Activated CD8-positive, alpha-beta memory T cell treated with anti-CD3 and anti-CD28 coated beads, Interleukin-2, amount 10 ng/mL, durations not matched to agents 7 days and 5 days (primary cell): ENCODE measurements at places on chromosomes 2 and 18. TPM values are rescaled to one million over a fixed set of nuclear protein-coding genes. Genes with fewer than 3 reads are reported as not detected.
A peak's percentile ranks its signal among the peaks of the same experiment; 100 is the strongest.

Gene NR4A2
- total RNA-seq, result 14.8 TPM

Gene GPR45
- not detected for total RNA-seq

Gene SERPINB10
- total RNA-seq, result not detected

Gene COLEC12
- not detected for total RNA-seq

Gene AFF3
- 0.09 TPM for total RNA-seq

Gene ANKRD30BL
- not detected for total RNA-seq

Gene C1QL2
- total RNA-seq, result not detected

Gene SERPINB13
- not detected for total RNA-seq

Gene GBX2
- not detected for total RNA-seq

Gene ARHGAP28
- total RNA-seq, result not detected

Gene CD8B2
- total RNA-seq, result 7.0 TPM

Gene SLC9A4
- 0.18 TPM for total RNA-seq

DNA sequence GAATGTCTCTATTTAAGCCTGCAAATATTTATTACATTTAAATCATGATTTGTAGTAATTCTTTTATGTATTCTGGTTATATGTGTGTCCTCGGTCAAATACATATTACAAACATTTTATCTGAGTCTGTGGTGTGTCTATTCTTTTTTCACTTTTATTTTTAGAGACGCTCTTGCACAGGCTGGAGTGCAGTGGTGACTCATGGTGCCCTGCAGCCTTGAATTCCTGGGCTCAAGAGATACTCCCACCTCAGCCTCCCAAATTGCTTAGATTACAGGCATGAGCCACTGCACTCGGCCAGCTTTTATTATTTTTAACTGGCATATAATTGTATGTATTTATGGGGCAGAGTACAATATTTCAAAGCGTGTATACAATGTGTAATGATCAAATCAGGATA is 47.5 kb downstream of the ARID5A start:
- DNase-seq, result no peak

DNA sequence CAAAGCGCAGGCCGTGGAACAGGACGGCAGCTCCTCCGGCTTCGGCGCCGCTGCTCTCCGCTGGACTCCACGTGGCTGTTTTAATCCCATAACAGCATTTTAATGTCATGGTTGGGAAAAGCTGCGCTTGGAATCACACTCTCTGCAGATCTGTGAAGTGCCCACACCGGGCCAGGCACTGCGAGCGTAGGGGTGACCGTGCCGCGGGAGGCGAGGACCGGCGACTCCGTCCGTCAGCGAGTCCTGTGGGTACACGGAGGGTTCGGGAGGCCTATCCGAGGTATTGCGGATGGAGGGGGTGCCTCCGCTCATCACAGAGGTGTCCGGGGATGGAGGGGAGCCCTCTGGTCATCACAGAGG is 198.0 kb upstream of the SALL3 start:
- DNase-seq, result no peak

DNA sequence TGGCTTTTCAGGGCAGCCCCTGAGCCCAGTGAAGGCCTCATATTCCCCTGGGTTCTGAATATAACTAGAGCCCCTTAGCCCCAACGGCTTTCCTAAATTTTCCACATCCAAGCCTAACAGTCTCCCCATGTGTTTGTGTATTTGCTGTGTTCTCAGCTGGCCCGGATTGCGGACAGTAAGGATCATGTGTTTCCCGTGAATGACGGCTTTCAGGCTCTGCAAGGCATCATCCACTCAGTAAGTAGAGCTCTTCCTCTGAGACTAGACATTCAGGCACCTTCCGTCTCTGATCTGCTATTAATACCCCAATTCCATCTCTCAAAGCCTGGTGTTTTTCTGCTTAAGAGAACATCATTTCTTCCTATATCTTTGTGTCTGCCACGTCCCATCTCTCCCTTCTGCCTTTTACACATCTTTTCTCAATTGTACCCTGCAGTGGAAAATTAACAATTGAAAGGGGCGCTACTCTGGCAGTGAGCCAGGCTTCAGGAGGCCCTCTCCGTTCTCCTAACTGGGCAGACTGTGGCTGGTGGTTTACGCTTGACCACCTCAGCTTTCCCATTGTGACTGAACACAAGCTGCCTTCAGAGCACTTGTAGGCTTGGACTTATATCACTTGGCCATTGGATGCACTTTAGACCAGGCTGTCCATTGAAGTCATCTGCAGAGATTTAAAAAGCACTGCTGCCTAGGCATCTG is 64.4 kb downstream of the ANTXR1 start:
- DNase-seq, result no peak

GRCh38 chr2:131556998-131557397 is 29.3 kb downstream of the CCDC74A start:
- no peak for DNase-seq

DNA sequence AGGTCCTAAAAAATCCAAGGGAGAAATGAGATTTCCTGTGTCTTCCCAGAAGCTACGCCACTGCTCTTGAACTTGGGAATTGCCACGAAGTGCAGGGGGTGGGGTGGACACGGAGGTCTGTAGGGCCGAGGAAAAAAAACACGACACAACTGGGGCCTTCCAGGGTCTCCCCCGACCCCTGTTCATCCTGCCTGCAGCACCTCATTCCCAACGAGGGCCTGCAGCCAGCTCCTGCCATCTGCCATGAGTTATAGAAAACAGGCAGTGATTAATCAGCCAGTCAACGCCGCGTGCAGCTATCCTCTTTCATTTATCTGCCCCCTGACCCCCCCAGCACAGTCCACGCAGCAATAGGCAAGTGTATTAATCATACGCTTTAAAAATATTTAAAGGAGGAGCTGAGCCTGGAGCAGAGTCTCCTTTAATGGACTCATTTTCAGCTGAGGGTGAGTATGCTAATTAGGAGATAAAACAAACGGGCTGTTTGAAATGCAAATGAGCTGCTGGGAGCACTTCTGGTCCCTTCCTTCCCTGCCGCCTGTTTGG is 209.9 kb downstream of the TFCP2L1 start:
- peak; percentile 62 for DNase-seq

GRCh38 chr18:46715062-46715461 is 41.8 kb downstream of the ST8SIA5 start:
- no peak for DNase-seq

GRCh38 chr2:199392363-199392762 is 65.4 kb downstream of the SATB2 start:
- DNase-seq, result no peak

DNA sequence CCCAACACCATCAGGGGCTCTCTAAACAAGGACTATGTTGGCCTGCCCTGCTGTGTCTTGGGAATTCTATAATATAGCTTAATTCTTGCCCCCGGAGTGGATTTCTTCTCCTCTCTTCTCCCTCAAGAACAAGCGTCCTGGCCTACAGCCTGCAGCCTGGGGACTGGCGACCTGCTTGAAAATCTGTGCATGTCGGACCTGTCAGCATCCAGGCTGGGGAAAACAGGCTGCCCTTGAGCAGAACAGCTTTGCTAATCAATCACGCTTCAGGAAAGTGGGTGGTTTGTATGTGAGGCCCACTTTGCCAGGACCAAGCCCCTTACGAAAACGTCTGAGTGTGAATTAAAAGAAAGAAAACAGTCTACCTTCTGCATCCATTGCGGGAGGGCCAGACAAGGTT is 116.7 kb downstream of the BCL2 start:
- no peak for DNase-seq

GRCh38 chr2:236237468-236238190 is 26.6 kb downstream of the ASB18 start:
- DNase-seq, result no peak

- DNase-seq, result no peak
These were observed 78.2 kb downstream of the CAPN13 start for GRCh38 chr2:30729031-30729430.

- no peak for DNase-seq
These were observed 225.5 kb downstream of the DYM start for GRCh38 chr18:49234984-49235383.

DNA sequence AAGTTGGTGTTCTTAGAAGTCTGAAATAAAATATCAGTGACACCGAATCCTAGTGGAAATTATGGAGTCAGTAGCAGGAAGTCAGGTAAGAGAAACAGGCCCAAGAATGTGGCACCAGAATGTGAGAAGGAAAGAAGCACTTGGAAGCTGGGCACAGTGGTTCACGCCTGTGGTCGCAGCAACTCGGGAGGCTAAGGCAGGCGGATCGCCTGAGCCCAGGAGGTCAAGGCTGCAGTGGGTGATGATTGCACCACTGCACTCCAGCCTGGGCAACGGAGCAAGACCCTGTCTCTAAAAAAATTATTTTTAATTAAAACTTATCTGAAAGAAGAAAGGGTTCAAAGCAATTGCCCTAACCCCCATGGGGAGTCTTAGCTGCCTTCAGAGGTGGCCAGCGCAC is 268.3 kb upstream of the SALL3 start:
- DNase-seq, result no peak

- DNase-seq, result no peak
These were observed 27.6 kb downstream of the SLC40A1 start for GRCh38 chr2:189552991-189553404.

DNA sequence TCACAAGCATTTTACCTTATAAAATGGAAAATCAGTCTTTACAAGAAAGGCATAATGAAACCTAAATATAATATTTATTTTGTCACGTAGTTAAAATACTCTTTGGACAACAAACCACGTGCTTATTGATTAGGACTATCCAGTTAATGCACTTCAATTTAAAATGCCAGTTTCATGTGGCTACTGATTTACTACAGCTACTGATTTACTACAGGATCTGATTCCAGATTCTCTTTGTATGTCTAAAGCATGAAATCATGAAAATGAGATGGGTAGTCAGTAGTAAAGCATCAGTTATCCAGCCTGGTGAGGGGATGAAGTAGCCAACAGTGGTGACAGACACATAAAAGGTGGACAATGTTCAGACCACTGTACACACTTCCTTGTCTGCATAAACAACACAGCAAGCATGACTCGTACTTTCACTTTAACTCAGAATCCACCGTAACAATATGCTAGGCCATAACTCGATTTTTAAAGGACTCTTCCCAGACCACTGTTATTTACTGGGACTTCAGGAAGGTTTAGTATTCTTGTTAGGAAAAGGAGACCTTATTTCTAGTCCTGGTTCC is 24.9 kb downstream of the ACAA2 start:
- DNase-seq, result no peak

GRCh38 chr2:17589406-17590035 is 49.0 kb downstream of the VSNL1 start:
- no peak for DNase-seq
